ENCODE measurements at places on chromosomes 11 and 22.
A peak's percentile ranks its signal among the peaks of the same experiment; 100 is the strongest.

DNA sequence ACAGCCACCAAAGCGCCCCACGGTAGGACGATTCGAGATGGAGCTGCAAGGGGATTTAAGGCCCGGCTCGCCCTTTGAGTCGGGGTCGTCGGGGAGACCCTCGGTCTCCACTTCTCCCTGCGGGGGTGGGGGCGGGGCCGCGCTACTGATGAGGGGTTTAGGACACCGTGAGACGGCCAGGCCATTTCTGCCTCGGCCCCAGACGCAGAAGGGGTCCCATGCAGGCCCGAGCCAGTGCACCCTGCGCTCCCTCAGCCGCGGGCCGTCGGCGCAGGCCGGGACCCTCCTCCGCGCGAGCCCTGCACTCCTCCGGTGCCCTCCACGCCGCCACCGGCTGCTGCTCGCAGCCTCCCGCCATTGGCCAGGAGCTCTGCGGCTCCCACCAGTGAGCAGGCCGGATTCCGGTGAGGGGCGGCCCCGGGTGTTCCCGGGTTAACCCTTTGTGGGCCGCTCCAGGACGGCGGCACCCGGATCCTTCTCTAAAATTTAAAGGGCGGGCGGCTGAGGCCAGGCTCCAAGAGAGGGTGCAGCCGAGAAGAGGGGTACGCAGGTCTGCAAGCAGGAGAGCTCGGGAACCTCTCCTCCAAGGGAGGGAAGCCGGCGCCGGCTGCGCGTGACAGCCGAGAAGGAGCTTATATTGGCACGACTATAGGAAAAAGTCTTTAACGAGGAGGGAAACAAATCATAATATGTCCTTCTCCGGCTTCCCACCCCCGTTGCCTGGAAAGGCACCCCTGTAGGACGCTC, 18.0 kb downstream of the CREB3L1 start:
- peak; percentile 45 for DNase-seq

DNA sequence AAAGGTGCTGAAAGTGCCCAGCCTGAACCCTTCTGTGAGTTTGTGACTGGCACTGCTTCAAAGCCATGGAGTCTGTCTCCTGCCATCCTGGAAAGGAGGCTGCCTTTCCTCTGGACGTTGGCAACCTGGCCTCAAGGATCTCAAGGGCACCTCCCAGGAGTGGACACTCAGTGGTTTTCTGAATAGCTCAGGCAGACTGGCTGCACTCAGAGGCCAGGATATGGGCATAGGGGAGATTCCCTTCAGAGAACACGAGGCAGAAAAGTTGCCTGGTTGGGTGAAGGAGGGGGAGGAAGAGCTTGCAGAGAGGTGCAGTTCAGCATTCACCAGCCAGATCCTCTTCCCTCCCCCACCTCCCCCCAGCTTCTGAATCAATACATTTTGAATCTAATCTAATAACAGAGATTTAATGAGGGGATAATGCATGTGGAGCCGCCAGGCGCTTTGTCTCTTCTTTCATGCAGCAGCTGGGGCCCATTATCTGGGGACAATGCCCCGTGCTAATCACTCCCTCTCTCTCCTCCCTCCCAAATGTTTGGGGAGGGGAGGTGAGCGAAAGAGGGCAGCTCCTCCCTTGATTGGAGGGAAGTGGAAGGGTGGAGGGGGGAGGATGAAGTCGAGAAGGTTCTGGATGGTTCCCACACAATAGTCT, 17.7 kb downstream of the HTR3A start:
- DNase-seq: no peak

DNA sequence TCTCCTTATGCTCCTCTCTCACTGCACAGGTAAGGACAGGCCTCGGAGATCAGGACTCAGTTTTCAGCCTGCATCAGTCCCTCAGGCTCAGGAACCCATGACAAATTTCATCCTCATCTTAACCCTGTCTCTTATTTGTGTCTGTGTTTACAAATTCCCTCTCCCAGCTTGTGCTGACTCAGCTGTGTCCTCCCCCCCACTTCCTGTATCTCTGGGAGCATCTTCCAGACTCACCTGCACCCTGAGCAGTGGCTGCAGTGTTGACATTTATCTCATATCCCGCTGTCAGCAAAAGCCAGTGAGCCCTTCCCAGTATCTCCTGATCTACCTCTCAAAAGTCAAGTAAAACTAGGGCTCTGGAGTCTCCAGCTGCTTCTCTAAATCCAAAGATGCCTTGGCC, 65.6 kb upstream of the VPREB1 start:
- no peak for DNase-seq

- DNase-seq: no peak
These were observed 24.1 kb upstream of the RASL10A start for GRCh38 chr22:29339381-29340235.

- DNase-seq: no peak
These were observed 15.9 kb downstream of the PEX26 start for GRCh38 chr22:18093661-18094060.

GRCh38 chr11:19597876-19598275, 114.8 kb upstream of the NAV2 start:
- DNase-seq: no peak

DNA sequence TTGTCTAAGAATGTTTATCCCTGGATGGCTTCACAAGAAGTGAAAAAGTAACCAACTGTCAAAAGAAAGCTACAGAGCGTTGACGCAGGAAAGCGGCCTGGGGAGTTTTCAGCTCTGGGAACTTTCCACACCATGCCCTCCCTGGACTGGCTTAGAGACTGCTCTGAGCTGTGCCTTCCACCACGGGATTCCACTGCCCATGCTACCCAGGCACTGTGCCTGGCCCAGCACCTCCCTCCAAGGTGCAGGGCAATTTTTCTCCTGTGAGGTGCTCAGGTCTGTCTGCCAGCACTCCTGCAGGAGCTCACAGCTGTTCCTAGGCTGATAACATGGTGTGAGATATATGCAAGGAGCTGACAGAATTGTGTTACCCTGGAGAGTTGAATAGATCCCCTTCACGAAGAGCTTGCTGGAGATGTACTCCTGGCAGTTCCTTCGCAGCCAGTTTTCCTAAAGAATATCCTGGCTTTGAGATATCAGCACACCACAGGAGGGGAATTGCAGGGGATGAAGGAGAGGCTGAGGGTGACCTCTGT, 258.3 kb upstream of the B3GAT1 start:
- no peak for DNase-seq

DNA sequence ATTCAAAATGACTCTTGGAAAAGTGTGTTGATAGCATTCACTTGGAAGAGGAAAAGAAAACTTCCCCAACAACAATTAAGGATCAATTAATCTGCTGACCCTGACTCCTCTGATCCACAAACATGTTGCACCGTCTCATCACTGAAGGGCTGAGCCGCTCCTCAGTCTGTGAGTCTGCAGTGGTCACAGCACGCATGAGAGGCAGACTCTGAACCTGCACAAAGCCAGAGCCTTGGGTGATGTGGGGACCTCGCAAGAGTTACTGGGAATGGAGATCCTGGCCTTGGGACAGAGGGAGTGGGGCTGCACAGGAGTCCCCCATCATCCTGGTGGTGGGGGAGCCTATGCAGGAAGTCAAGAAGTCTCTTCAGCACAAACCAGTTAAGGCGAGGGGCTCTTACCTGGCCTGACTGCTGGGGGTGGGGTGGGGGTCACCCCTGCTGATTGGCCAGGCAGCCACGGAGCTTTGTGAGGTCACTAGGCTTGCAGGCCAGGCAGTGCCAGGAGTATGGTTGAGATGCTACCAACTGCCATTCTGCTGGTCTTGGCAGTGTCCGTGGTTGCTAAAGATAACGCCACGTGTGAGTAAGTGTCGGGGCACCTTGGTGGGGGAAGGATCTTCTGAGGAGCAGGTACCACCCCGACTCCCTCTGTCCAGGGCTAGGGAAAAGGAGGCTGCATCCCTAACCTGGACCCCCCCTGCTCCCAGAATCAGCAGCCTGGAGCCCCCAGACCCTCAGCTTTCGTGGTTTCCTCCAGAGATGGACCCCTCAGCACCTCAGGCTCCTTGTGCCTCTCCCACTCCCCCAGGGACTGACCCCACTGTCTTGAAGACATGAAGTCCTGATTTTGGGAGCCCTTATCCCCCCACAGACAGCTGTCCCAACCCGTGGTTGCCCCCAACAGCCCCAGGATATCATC, at the start of gene ACR:
ACR (plus strand) TSS at position 477 of the 921 bp plus-strand sequence; CDS start at position 509, 32 bp downstream.
- DNase-seq: no peak

DNA sequence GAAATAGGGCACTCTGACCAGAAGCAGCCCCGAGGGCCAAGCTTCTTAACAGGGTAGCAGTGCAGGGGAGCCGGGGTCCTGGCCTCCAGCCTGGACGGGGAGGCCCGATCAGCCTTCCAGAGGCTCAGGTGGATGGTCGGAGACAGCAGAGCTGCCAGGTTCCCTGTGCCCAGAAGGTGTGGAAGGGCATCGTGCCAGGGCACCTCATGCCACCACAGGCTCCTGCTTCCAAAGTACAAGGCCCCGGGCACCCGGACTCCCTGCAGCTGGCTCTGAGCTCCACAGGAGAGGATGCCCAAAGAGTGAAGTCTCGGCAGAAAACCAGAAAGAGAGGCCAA, 14.3 kb downstream of the EHD1 start:
- DNase-seq: no peak

DNA sequence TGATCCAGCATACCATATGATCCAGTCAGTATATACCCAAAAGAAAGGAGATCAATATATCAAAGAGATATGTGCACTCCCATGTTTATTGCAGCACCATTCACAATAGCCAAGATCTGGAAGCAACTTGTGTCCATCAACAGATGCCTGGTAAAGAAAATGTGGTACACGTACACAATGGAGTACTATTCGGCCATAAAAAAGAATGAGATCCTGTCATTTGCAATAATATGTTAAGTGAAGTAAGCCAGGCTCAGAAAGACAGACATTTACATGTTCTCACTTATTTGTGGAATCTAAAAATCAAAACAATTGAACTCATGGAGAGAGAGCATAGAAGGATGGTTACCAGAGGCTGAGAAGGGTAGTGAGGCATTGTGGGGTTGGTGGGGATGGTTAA, 27.0 kb downstream of the SNU13 start:
- no peak for DNase-seq

DNA sequence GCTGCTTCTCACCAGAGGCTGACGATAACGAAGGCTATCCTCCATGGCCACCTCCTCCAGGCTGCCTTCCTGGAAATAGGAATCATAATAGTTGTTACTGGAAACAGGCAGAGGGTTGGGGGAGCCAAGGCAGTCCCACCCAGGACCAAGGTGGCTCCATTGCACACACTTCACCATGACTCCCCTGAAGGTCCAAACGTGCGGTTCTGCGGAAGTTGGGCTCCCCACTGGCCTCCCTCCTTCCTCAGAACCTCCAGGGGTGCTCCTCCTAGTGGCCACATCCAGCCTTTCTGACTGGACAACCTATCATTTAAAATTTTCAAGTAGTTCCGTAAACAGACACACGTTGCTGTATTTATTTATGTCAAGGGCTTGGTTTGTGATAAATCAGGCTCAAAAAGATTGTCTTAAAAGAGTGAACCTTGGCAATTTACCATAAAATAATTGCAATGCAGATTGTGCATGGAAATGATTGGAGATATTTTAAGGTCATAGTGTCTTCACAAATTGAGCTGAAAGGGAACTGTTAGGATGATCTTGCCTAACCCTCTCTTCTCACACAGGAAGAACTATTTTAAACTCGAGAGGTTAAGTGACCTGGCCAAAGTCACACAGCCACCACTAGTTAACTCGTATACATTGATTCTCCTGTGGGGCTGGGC, 1.4 kb upstream of the TCN2 start:
- DNase-seq: peak; percentile 12
